ENCODE measurements at places on chromosomes 5 and 9. TPM values are rescaled to one million over a fixed set of nuclear protein-coding genes. Genes with fewer than 3 reads are reported as not detected.

GRCh38 chr5:150600616-150601490, 39.6 kb upstream of the SYNPO start:
- no peak for DNase-seq

GRCh38 chr9:117434566-117434965, 19.7 kb upstream of the ASTN2 start:
- DNase-seq: no peak

- DNase-seq: peak; percentile 66
Measured at GRCh38 chr9:70081120-70081495, 37.5 kb downstream of the MAMDC2 start.

- DNase-seq: peak; percentile 73
Measured at GRCh38 chr9:15873573-15874177, 320.8 kb downstream of the CCDC171 start.

DNA sequence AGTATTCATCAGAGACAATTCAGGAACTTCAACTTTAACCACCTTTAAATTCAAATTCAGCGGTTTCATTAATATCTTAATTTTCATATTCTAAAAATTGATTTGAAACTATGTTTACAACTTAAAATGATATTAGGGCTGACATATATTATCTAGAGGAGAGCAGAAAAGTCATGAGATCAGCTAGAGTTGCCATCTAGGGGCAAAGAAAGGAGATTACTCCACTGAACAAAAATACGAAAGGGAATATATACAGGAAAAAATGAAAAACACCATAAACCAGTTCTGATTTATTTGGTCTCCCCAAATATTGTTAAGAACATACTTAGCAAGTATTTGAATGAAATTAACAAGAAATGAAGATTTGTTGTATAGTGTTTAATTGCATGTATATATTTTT, 946.3 kb downstream of the DTWD2 start:
- no peak for DNase-seq

GRCh38 chr5:14215901-14216300, 72.8 kb downstream of the TRIO start:
- no peak for DNase-seq

- peak; percentile 21 for DNase-seq
Measured at GRCh38 chr5:154858972-154859871, 795 bp downstream of the CNOT8 start.

Gene FRMD3
- 0.86 TPM for total RNA-seq

Gene PCDHGA7
- 3.5 TPM for total RNA-seq

Gene PLCXD3
- total RNA-seq: 0.32 TPM

Gene CCNI2
- total RNA-seq: under 0.01 TPM

Gene ANKRD34B
- not detected for total RNA-seq
